D341Med (cell line): ENCODE measurements at places on chromosomes 13 and 19.

DNA sequence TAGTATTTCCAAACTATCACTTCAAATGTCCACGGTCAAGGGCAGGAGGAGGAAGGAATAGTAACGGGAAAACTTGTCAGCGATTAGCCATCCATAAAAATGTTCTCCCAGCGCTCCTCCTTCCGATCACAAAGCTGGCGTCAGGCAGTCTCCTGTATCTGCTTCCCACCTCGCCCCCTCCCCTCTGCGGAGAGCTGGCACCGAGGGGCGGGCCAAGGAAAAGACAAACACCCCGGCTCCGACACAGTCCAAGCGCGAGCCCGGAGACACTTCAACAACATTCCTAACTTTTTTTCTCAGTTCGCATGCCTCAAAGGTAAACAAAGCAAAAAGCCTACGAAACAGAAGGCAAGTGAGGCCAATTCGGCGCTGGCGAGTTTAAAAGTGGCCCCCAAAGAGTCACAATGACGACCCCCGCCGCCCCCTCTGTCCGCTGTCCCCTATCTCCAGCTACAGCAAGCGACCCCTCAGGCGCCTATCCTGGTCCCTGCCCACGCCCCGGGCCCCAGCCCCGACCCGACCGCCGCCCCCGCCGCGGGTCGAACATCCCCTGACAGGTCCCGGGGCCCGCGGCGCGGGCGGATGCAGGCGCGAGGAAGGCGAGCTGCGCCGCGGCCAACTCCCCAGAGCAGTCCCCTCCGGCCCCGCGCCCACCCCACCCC, 736 bp downstream of the SMAD9 start:
- DNase-seq = peak; percentile 78

DNA sequence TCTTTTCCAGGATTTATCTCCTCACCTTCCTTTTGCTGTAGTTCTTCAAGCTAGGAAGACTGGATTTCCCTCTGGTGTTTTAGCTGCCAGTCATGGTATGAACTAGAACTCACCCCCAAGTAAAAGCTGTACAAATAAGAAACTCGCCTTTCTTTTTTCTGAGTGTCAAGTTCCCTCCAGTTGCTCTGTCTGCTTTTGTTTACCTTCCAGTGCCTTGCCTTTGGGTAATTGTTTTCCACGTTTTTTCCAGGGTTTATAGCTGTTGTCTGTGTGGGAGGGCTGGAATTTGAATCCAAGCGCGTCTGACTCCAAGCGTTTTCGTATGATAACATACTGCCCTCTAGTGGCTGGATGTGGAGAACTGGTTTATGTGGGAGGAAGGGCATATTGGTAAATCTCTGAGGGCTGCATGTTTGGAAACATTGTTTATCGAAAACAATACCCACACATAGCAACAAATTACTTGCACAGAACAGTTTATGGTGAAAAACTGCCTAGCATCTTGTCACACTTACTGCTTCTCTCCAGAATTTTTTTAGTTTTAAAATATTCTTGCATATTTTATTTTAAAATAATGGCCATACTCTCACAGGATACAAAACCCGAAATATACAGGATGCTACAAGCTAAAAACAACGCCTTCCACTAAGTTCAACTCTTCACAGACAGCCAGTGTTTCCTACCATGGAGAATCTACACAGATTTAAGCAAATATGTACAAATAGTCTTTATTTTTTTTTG, 19.2 kb downstream of the RCN3 start:
- peak; percentile 80 for DNase-seq

GRCh38 chr13:106815545-106815944, 247.6 kb upstream of the ARGLU1 start:
- no peak for DNase-seq

DNA sequence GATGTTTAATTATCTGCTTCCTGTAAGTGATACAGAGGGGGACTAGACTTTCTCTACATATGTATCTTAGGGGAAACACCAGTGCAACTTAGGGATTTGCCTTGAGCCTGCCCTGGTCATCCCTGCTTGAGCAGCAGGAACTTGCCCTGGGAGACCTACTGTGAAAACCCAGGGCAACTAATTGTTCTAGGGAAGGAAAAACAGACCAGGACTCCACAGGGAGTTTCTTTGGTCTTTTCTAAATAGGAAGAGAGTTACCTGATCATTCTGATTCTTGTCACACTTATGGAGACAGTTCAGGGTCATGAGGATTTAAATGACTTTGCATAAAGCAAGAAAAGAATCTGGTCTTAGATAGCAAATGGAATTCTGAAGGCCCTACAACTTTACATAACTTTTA, 89.1 kb downstream of the WASF3 start:
- DNase-seq = no peak

GRCh38 chr13:75364131-75364713, 117.7 kb downstream of the TBC1D4 start:
- no peak for DNase-seq

GRCh38 chr13:99686157-99686572, 184.9 kb downstream of the TM9SF2 start:
- no peak for DNase-seq

- DNase-seq = peak; percentile 89
Observed at GRCh38 chr19:56105090-56105701, 15.9 kb downstream of the ZNF787 start.

DNA sequence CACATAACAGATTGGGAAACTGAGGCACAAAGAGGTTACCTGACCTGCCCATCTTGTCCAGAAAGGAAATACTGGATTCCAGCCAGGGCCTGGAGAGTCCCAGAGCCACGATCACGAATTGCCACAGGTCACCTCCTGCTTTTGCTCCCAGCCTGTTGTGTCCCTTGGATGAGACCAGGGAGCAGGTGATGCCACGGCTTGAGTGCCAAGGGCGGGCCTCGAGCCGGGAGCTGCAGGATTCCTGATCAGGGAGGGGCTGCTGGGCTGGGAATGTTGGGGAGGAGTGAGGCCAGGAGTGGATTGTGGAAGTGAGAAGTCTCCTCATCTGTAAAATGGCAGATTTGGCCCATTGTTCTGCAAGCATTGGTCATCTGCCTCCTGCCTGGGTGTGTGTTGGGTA, 29.4 kb downstream of the DNM2 start:
- peak; percentile 27 for DNase-seq

DNA sequence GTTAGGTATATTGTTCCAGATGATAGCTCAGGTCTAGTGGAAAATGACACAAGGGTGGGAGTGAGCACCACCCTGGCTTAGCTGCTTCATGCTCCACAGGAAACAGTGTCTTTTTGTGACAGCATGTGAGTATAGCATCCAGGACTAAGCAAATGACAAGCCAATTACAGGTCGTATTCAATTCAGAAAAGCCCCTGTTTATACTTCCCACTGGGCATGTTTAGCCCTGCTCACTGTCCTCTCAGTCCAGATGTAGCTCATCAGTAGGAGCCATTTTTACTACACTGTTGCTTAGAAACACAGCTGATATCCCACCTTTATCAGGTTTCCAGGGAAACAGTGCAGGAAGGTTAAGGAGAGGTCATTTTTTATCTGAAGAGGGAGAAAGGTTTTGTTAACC, 8.0 kb downstream of the ABHD13 start:
- DNase-seq = no peak

DNA sequence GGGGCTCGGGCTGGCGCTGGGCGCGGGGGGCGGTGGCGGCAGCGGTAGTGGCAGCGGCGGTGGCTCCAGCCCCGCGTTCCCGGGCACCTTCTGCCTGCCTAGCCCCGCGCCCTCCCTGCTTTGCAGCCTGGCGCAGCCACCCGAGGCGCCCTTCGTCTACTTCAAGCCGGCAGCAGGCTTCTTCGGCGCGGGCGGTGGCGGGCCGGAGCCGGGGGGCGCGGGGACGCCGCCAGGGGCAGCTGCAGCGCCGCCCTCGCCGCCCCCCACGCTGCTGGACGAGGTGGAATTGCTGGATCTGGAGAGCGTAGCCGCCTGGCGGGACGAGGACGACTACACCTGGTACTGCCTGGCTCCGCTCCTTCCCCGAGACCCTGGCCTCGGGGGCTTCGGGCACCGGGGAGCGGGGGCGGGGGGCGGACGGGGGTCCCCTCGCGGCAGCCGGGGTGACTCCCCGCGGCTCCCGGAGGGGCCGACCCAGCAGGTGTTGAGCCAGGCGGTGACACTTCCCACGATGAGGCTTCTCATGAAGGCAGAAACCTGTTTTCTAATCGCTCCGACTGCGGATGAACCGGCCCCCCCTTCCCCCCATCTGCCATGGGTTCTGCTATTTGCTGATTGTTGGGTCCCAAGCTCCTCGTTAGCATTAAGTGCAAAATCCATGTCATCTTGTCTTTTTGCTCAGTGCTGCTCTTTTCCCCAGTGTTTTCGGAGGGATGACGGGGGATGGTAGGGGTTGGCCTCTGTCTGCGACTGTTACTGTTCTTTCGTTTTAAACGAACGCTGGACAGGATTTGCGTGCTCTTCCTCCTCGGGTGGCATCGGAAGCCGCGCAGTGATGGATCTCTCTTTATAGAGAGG, 943 bp downstream of the SLAIN1 start:
- peak; percentile 77 for DNase-seq

DNA sequence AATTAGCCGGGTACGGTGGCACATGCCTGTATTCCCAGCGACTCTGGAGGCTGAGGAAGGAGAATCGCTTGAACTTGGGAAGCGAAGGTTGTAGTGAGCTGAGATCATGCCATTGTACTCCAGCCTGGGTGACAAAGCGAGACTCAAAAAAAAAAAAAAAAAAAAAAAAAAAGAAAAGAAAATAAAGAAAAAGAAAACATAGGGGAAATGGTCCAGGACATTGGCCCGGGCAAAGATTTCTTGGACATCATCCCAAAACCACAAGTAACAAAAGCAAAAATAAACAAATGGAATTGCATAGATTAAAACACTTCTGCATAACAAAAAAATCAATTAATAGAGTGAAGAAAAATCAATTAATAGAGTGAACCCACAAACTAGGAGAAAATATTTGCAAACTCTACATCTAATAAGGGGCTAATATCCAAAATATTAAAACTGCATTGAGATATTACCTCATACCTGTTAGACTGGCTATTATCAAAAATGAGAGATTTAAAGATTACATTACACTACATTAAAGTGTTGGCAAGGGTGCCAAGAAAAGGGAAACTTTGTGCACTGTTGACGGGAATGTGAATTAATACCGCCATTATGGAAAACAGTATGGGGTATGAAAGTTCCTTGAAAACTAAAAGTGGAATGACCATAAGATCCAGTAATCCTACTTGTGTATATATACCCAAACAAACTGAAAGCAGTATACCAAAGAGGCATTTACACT, 18.5 kb upstream of the ABCC4 start:
- DNase-seq = no peak

DNA sequence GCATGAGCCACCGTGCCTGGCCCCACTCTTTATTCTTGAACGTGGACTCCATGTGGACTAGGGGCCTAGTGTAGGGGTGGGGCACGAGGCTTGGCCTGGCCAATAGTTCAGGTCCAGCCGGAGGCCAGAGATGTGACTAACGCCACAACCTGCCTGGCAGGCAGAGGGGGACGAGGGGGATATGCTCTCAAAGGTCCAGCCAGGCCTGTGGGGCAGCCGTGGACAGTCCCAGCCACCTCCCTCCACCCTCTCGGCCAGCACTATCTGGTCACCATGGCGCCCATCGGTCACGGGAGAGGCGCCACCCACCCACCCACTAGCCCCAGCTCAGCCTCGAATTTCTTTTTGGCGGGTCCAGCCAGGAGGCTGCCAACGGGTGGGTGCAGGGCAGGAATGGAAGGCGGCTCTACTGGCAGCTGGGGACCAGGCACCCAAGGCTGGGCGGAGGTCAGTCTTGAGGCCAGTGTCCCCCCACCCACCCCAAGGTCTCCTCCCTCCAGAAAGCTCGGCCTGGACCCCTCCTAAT, 2.2 kb upstream of the CERS1 start:
- DNase-seq = no peak

DNA sequence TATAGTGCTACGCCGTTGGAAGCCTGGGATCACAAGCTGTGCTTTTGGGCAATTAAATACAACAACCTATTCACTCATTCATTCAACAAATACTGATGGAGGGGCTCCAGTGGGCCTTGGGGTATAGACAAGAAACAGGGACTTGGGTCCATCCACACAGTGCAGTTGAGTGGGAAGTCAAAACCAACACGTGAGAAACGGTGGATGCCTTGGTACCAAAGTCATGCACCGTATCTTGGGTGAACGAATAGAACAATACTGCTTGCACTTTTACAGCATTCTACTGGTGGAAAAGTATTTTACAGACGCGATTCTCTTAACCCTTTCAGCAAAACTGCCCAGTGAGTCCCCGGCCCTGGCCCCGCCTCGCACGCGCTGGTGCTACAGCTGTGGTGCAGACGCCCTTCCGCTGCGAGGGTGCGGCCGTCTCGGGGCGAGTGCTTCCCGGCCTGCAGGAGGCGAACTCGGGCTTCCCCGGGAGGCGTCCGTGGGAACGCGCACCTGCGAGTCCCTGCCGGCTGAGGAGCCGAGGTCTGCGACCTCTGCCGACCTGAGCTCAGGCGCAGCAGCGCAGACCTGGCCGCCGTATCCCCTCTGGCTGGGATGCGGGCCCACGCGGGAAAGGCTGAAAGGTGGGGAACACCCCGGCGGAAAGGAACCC, 8.3 kb downstream of the TNFRSF19 start:
- DNase-seq = peak; percentile 82

- no peak for DNase-seq
Observed at GRCh38 chr13:43865892-43866291, 13.6 kb downstream of the CCDC122 start.

DNA sequence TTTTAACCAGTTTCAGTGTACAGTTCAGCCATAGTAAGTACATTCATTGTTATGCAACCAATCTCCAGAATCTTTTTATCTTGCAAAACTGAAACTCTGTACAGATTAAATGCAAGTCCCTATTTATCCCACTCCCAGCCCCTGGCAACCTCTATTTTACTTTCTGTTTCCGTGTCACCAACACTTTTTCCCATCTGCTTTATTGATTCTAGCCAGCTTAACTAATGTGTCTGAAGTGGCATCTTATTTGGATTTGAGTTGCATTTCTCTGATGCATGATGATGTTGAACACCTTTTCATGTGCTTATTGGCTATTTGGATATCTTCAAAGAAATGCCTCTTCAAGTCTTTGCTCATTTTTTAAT, 18.9 kb downstream of the SPATA13 start:
- DNase-seq = no peak

DNA sequence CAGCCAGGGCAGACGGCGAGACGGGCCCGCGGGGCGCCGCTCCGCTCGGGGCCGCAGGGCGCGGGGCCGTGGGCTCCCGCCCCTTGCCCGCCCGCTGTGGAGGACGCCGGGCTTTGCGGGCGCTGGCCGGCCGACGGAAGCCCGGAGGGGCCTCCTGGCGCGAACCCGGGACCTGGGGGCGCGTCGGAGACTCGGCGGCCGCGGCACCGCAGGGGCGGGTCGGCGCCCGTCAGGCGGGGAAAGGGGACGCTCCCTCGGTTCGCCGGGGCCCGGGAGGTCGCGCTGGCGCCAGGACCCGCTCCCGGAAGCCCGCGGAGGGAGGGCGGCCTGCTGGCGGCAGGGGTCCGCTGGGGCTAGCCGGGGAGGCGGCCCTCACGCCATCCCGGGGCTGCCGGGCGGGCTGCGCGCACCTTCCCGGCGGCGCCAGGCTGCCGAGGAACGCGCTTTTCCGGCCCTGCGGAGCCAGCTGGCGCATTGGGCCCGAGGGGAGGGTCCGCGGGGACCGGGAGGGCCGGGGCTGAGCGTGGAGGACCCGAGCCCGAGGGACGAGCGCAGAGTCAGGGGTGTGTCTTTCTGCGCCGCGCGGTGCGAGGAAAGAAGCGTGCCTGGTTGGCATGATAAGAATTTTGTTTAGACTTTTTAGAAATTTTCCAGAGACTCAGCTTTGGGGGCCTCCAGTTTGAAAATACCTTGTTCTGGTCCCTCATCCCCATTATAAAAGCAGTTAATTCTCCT, 511 bp downstream of the GARRE1 start:
- DNase-seq = peak; percentile 90

- no peak for DNase-seq
Observed at GRCh38 chr13:60608954-60609353, 211.9 kb downstream of the TDRD3 start.

GRCh38 chr13:29733147-29733611, 117.2 kb downstream of the UBL3 start:
- no peak for DNase-seq
